NCI-H187 treated with DMSO at 0.1 percent for 48 hours (cell line): ENCODE measurements at places on chromosomes 6 and 20.

- no peak for DNase-seq
These were observed 215.4 kb downstream of the HDGFL1 start for GRCh38 chr6:22784601-22785410.

DNA sequence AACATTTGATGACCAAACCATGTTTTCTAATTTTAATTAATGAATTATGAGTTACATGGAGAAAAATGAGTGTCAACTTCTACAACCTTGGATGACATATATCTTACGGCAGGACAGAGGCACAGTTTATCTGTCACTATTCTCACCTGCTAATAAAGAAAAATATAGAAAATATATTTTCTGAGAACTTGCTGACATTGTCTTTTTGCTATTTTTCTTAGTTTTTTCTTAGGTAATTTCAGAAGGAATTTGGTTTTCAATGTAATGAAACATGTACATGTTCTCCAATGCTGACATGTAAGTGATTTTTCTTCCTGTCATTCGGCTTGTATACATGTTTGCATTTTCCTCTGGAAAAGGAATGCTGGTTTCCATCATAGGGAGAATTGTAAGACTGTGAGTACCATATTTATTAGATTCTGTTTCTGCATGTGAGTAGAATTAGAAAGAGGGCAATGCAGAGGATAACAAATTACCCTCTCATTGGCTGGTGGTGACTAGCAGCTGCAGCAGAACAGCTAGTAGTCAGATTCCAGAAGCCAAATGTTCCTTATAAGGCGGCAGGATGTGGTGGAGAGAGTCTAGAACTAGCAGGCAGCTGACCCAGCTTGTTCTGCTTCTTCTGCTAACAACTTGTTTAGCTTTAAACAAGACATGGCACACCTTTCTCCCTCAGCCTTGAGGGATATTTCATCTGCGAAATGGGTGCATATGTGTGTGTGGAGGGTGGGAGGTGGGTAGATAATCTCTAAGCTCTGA, 132.8 kb upstream of the SPACA1 start:
- DNase-seq = no peak

- no peak for DNase-seq
These were observed 44.5 kb upstream of the VSX1 start for GRCh38 chr20:25126204-25127029.

DNA sequence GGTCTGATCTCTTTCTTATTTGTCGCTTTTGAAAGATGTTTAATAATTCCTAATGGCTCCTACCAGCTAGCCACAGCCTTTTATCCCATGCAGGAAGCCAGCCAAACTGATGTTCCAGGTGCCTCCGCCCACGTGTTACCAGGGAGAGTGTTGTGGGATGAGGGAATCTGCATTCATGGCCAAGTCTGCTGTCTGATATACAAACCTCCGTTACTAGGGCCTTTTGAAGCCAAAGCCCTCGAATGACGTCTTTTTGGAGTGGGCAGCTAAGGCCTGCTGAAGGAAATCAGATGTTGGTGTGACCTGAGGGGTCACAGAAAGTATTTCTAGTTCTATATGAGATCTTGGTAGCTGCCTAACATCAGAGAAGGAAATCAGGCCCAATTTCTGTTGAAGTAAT, 21.3 kb downstream of the STK35 start:
- DNase-seq = no peak

DNA sequence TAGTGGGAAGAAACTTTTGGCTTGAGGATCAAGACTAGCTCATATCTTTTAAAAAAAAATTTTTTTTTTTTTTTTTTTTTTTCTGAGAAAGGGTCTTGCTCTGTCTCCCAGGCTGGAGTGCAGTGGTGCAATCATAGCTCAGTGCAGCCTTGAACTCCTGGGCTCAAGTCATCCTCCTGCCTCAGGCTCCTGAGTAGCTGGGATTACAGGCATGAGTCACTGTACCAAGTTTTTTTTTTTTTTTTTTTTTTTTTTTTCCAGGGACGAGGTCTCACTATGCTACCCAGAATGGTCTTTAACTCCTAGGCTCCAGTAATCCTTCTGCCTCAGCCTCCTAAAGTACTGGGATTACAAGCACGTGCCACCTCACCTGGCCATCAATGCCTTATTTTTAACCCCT, 27.9 kb downstream of the GCLC start:
- DNase-seq = no peak

DNA sequence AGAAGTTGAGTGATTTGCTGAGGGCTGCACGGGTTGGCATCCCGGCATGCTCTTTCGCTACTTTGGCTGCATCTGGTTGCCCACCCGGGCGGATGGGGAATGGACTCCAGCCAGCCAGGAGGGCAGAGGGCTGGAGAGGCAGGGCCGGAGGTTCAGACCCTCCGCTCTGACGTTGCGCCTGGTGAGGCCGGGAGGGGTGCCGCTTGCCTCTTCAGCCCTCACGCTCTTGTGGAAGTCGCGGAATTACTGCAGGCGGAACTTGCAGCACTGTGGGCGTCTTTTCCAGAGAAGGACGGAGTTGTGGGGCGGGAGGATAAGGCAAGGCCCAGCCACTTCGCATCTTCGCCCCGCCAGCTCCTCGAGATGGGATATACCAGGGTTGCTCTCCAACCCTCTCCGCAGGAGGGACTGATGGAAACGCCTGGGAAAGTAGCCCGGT, 656 bp downstream of the RTEL1 start:
- no peak for DNase-seq
